LoVo (cell line): ENCODE measurements at places on chromosomes 4 and X.

DNA sequence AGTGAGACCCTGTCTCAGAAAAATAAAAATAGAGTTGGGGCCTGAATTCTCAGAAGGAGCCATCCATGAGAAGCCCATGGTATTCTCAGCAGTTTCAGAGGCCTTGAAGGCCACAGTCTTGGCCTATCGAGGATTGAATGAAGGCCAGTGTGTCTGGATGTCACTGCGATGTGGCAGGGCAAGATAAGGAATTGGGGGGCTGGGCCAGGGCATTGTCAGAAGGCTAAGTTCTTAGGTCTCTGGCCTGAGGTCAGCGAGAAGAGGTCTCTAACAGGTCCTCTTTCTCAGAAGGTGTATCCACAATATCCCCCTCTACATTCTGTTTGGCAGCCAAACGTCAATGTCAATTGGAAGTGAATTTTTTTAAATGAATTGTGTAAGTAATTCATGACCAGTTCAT is 5.7 kb downstream of the ZNF275 start:
- DNase-seq: no peak

DNA sequence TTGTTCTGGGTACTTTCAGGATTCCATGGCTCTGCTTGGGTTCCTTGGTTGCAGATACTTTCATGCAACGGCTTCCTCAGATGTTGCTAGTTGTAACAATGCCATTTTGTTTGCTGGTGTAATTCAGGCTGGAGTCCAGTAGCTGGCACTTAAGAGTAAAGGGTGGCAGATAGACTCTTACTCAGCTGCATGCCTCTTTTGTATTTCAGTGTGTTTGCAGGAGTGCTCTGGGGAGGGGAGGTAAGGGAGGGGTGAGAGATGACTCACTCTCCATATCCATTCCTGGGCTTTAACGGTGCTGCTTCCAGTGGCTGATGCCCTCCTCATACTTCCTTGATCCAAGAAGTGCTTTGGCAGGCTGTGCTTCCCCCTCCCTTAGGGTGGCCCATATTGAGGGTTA is 155.2 kb downstream of the ZNF330 start:
- DNase-seq: peak; percentile 66

DNA sequence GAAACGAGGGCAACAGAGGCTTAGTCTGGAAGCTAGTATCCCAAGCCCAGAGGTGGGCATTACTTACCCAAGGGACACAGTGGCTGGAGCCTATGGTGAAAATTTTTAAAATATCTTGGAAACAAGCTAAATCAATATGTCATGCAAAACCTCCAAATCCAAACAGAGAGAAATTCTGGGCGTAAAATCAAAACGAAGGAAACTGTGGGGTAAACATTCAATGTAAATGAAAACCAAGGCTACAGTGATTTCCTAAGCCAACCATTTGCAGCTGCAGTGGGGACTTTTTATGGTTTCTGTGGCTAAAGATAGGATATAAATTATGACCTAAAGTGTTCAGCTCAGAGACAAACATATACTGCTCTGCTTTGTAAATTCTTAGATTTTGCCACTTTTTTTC is 507.7 kb upstream of the DIAPH2 start:
- DNase-seq: no peak

DNA sequence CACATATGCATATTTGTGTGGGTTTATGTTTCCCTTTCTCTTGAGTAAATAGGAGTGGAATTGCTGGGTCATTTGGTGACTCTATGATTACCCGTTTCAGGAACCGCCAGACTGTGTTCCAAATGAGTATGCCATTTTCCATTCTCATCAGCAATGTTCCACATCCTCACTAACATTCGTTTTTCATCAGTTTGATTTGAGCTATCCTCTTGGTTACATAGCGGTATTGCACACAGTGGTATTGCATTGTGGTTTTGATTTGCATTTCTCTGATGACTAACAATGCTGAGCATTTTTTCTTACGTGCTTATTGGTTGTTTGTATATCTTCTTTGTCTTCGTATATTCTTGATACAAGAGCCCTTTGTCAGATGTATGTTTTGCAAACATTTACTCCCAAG is 218.0 kb upstream of the AMOT start:
- DNase-seq: no peak

DNA sequence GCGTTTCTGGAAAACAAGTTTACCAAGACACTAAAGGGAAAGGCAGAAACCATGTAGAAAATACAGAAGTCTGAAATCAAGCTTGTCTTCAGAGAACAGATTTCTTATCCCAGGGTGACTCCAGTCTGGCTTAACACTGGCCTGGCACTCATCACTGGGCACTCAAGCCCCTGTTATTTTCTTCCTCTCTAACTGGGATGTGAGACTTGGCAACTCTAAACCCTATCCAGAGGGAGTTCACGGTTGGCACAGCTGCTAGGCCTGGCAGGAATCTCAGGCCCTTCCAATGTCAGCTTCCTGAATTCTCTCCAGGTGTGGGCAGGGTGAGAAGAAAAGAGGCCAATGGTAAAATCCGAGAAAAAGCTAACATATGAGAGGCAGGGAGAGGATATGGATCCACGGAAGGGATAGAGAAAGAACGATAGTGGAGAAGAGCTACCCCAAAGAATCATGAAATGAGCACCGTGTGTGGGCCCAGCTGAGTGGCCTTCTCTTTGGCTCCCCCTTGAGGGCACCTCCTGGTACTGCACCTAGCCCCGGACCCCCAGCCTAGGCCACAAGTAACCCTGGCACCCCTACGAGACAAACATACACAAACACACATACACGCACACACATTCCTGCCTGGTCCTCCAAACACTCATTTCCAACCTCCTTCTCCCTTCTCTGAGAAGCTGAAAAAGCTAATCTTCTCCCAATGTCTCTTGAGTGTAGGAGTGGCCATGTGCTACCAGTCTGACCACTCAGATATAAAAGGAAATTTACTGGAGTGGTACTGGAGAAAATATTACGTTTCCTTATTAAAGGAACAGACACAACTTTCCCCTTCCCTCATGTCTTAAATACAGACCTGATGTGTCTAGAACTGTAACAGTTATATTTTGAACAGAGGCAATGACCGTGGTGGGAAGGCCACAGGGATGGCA is 16.6 kb upstream of the PTCHD1 start:
- DNase-seq: peak; percentile 2

DNA sequence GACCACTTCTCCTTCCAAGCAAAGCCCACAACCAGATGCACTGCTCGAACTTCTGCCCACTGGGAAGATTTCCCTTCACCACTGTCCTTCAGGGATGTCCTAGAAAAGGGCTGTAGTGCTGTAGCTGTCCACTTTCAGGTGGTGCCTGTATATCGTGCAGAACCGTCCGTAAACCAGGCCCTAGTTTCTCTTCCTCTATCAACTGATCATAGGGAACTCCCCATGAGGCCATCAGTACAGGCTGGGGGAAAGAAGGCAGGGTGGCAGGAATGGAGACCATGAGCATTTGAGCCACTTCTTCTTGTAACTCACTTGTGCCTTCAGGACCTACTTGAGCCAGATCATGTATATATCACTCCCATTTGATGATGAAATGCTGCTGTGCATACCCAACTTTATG is 57.3 kb upstream of the FAM9B start:
- no peak for DNase-seq

GRCh38 chrX:19748896-19749680 is 138.3 kb downstream of the SH3KBP1 start:
- DNase-seq: no peak

DNA sequence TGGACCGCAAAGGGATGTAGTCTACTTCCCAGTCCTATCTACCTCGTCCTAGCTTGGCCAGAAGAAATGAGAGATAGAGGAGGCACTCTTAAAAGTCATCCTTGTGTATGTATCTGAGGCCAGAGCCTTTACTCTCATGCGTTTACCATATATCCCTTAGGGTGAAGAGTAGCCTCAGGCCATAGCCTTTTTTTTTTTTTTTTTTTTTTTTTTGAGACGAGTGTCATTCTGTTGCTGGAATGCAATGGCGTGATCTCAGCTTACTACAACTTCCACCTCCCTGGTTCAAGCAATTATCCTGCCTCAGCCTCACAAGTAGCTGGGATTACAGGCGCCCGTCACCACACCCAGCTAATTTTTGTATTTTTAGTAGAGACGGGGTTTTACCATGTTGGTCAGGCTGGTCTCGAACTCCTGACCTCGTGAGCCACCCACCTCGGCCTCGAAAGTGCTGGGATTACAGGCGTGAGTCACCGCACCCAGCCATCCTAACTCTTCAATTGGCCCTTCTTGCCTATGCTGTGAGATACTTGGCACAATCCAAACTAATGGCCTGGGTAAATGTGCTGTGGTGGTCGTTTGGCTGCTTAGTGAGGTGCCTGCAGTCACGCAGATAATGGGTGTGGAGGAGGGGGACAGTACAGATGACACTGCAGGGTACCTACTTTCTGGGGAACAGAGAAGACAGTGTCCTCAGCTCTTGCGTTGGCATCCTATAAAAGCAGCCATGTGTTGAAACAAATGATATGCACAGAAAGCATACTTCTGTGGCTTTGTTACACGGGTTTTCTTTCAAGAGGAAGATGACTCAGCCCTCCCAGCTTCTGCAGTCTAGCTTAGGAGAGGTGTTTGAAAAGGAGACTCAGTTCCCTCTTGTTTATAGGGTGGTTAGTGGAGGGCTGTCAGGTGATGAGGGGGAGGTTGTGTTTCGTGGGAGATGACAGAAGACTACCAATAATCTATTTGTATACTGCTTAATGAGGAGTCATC is 10.4 kb upstream of the DGAT2L6 start:
- DNase-seq: no peak

DNA sequence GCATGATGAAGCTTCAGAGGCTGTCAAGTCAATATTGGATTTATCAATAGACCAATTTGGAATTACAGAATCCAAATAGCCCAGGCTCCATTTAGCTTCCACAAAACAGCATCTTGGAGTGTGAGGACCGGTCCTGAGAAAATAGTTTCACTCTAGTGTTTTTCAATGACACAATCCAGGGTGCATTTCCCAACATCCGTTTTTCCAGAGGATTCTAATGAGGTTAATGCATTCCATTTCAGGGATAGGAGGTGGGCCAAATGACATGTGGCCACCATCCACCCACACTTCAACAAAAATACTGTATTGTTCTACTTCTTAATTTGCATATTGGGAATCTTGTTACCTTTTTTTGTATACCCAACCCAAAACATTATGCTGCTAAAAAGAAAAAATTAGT is 229.8 kb upstream of the LDB2 start:
- no peak for DNase-seq

- no peak for DNase-seq
Measured at GRCh38 chr4:13875181-13875580, 247.7 kb upstream of the BOD1L1 start.

- no peak for DNase-seq
Measured at GRCh38 chrX:110536816-110537215, 178.2 kb downstream of the RTL9 start.

DNA sequence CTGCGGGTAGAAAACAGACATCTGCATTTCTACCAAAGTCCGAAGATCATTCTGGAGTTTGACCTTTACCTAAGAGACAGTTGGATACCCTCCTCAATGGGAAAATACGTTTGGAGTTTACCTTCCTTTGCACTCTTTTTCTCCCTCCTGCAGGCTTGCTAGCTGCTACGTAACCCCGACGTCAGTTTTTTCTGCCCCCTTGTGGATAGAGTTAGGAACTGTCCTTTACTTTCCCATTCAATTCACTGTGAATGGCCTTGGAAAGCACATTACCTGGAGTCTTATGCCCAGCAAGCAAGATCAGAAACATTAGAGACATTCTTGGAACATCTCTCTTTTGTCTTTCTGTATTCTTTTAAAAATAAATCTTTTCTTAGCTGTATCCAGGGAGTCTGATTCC is 250.7 kb downstream of the NAP1L3 start:
- DNase-seq: peak; percentile 8

- DNase-seq: no peak
Measured at GRCh38 chr4:53168228-53168627, 197.6 kb downstream of the SCFD2 start.

GRCh38 chr4:26192899-26193869 is 127.6 kb upstream of the RBPJ start:
- no peak for DNase-seq

- no peak for DNase-seq
Measured at GRCh38 chr4:85776096-85776495, 301.1 kb downstream of the ARHGAP24 start.

DNA sequence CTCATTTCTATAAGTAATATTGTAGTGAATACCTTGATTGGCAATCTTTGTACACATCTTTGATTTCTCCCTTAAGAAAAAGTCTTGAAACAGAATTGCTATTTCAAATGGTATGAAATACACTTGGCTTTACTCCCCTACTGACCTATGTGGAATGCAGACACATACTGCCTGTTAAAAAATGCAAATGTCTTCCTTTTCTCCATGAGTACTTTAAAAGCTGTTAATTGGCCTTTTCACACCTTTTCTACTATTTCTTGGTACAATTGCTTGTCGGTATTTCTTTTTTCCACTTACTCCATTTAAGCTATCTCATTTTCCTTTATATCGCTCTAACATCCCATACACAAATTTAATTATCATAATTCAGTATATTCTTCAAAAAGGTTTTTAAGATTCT is 87.2 kb downstream of the FRYL start:
- no peak for DNase-seq

GRCh38 chrX:46398126-46398525 is 147.1 kb downstream of the ZNF674 start:
- DNase-seq: no peak

GRCh38 chr4:139470997-139471665 is 17.2 kb downstream of the RAB33B start:
- no peak for DNase-seq

GRCh38 chrX:131917588-131917987 is 105.5 kb upstream of the STK26 start:
- DNase-seq: no peak

- no peak for DNase-seq
Measured at GRCh38 chr4:6452897-6453687, 19.3 kb downstream of the PPP2R2C start.

DNA sequence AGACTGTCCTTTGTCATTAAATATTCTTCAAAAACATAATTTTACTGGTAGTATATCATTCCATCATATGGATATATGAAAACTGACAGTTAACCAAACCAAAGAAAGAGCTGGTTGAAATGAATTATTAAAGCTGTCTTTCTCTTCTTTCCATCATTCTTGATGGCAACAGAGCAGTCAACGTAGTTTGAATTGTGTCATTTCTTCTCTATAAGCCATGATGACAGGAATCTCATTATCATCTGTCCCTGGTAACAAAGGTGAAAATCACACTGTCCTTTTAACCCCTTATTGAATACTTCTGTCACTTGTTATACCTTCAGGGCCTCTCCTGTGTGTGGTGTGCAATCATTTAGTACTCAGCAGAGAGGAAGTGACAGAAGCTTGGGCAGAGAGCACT is 197.0 kb upstream of the SLITRK2 start:
- no peak for DNase-seq

DNA sequence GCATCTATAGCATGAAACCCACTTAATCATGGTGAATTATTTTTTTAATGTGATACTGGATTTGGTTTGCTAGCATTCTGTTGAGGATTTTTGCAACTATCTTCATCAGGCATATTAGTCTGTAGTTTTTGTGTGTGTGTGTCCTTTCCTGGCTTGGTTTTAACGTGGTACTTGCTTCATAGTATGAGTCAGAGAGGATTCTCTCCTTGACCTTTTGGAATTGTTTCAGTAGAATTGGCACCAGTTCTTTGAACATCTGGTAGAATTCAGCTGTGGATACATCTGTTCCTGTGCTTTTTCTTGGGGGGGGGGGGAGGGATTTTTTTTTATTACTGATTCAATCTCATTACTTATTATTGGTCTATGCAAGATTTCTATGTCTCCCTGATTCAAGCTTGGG is 232.0 kb upstream of the KLF8 start:
- no peak for DNase-seq

- peak; percentile 52 for DNase-seq
Measured at GRCh38 chr4:127732623-127733328, 2.6 kb downstream of the SLC25A31 start.
